HuH-7.5 (cell line): ENCODE measurements at places on chromosomes 1 and 21.
A peak's percentile ranks its signal among the peaks of the same experiment; 100 is the strongest.

- DNase-seq: no peak
These were observed 64.2 kb downstream of the SLC45A1 start for GRCh38 chr1:8382051-8382505.

GRCh38 chr1:27940870-27941560 lies 6.2 kb downstream of the SMPDL3B start:
- DNase-seq: no peak

GRCh38 chr1:8941906-8942305 lies 3.8 kb upstream of the CA6 start:
- no peak for DNase-seq

- DNase-seq: no peak
These were observed 24.8 kb downstream of the EPS15 start for GRCh38 chr1:51494138-51494830.

DNA sequence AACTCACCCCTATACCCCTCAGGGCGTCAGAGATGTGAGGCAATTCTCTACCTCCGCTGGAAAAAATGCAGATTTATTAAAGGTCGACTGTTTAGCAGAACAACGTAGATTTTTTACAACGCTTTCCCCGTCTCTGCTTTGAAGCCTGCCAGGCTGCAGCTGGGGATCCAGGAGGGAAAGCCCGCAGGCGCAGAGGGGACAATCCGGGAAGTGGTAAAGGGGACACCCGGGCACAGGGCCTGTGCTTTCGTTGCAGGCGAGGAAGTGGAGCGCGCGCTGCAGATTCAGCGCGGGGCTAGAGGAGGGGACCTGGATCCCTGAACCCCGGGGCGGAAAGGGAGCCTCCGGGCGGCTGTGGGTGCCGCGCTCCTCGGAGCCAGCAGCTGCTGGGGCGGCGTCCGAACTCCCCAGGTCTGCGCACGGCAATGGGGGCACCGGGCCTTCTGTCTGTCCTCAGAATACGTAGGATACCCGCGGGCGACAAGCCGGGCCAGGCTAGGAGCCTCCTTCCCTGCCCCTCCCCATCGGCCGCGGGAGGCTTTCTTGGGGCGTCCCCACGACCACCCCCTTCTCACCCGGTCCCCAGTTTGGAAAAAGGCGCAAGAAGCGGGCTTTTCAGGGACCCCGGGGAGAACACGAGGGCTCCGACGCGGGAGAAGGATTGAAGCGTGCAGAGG lies 5.5 kb downstream of the SIM2 start:
- DNase-seq: no peak

- no peak for DNase-seq
These were observed 3.5 kb upstream of the RAP1GAP start for GRCh38 chr1:21672478-21673276.

DNA sequence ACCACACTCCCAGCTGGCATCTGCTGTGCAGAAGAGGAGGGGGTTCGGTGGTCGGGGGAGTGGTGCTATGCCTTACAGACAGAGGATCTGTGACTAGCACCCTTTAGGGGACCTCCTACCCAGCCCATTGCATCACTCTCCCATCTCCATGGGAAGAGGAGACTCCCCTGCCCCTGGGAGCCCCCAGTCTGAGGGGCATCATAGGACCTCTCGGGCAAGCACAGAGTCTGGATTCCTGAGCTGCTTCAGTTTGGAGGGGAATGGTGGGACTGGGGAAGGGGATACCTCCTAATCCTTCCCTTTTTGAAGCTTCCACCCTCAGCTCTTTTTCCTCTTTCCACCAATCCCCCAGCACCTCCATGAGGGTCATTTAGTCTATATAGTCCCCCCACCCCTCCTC lies 1.4 kb downstream of the INSRR start:
- DNase-seq: no peak

DNA sequence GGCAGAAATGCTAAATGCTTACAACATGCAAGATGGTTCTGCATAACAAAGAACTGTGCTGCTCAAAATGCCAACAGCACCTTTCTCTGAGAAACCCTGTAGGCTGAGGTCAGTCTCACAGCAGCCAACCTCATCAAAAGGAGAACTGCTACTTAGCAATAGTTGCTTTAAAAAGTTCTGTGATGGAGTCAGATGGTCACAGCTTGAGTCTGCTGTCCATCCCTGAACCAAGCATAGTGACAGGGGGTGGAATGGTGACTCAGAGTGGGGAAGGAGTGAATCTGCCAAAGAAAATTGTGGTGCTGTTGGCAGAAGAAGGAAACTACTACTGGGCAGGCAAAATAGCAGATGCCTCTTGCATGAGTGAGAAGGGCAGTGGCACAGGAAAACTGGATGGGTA lies 106.0 kb upstream of the FAM78B start:
- no peak for DNase-seq

GRCh38 chr1:203177470-203178039 lies 1.9 kb upstream of the MYBPH start:
- no peak for DNase-seq

DNA sequence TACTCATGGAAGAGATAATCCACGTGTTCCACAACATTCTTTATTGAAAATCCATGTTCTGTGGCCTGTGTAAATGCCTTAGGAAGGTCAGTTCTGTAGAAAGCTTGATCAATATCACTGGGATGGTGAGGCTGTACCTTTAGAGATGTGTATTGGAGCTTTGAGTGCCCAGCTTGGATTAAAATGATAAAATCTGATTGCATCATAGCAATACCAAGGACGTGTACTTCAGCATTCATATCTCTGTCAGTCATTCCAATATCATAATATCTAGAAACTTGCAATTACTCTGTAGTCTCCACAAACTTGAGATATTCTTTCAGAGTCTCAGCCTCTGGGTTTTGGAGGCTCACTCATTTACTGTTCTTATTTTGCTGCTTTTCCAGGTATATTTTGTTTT lies 31.6 kb downstream of the IFI44 start:
- DNase-seq: no peak

DNA sequence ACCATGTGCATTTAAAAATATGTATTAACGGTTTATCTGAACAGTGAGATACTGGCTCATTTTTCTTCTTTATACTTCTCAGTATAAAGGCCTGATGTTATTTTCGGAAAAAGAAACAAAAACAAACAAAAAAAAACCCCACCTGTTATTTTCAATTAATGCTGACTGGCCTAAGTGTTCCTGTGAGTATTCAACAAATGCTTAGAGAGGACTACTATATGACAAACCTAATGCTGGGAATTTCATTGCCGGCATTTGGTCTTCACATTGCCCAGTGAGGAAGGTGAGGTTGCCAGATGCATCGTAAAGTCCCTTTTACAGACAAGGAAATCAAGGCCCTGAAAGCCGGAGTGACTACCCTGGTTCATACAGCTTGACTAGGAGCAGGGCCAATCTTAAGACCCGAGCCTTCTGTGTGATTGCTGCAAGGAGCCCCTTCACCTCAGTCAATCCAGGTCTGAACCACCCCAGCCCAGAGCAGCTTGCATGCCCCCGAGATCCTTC lies 599 bp downstream of the MRPL24 start:
- DNase-seq: no peak

DNA sequence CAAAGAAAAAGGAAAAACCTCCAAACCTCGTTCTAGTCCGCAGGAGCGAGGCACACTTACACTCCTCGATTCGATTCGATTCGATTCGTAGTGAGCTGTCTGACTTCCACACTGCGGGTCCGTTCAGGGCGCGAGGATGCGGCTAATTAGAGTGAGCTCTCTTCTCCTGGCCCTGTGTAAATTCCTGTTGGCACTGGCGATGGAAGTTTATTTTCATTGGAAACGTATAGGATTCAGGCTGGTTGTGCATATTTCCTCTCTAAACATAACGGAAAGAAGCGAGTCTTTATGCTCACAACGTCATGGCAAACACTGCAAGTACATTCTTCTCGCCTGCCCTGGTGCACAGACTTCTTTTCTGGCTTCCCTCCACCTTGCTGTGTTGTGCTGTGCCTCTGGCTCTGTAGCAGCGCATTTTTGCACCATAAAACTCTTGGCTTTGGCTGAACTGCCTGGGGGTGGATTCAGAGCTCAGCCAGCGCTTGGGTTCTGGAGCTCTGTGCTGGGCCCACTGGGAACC lies 2.7 kb downstream of the HUNK start:
- DNase-seq: no peak

GRCh38 chr1:22031214-22031962 lies 21.1 kb upstream of the CDC42 start:
- DNase-seq: no peak

DNA sequence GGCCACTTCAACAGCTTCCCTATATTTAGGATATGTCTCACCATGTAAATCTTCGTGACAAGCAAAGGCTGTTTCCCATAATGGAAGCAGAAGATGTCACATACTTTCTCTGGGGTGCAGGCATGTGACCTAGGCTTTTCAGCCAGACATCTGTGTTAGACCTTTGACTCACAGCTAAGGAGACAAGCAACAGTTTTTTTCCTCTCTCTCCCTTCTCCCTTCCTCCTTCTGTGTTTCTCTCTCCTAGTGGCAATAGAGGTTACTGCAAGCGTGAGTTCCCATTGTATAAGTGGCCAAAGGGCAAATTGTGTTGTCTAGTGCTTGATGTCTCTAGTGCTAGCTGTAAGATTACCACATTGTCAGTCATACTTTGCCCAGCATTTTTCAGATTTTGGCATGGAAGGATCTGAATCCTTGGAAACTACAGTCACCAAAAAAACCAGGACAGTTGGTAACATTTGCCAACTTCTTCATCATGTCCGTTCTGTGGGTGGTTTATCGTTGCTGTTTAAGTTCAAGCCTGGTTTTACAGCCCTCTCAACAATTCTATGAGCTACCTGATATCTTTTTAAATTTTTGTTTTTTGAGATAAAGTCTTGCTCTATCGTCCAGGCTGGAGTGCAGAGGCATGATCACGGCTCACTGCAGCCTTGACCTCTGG lies 44.4 kb upstream of the RABGAP1L start:
- peak; percentile 15 for DNase-seq

GRCh38 chr1:199700551-199700950 lies 327.0 kb upstream of the NR5A2 start:
- DNase-seq: no peak

DNA sequence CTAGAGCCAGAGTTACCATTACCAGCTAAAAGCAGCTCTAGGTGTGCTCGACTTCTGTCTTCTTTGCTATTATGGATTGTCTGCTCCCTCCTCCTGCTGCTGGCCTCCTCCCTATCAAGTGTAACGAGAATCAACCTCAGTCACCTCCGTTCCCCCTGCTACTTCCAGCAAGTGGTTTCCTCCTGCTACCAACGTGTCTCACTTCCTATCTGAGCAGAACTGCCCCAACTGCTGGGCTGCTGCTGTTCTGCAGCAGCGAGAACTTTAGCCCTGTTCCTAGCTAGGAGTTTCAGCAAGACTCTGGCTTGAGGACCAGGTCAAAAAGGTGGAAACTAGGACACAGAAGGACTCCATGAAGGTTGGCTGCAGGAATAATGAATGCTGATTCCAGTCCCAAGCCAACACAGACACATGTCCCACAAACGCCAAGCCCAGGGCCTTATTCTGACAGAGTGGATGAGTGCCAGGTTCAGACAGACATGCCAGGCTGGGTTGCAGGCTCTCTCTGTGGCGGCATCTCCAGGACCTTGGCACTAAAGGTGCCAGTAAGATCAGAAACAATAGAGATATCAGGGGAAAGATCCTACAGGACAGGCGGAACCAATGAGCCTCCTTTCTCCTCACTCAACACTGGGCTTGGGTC lies 46.9 kb downstream of the CD34 start:
- DNase-seq: no peak

DNA sequence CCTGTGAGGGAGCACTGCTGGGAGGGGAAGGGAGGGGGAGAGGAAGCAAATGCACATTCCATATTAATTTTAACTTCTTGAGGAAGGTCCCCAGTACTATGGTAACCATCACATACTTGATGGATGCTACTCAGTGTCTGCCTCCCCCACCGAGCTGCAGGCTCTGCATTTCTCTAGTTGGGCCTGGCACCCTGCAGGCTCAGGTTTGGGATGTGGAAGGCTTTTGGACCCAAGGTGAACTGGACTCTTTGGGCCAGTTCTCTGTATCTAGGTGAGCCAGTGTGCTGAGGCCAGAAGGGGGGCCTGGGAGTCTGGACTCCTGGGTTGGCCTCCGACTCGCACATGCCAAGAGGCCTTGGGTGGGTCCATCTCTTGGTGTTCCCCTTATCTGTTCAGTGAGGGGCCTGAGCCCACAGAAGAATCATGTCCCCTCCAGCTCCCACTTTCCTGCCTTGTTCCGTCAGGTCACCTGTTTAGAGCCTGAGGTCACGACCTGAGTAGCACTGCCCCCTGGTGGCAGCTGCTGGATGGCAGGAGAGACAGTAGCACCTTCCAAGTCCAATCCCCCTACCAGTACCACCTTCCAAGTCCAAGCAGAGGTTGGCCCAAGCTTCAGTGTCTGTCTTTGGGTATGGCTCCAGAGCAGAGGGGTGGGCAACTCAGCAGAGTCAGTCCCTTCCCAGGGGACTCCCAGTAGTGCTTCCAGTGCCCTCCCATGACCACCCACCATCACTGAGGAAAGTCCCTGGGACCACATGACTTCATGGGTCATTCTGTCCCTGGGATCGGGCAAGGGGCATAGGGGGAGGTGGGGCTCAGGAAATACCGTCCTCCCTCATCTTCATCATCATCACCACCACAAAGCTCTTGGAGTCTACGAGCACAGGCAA lies 241.8 kb downstream of the TRABD2B start:
- DNase-seq: no peak

- no peak for DNase-seq
These were observed 45.3 kb upstream of the FBXO28 start for GRCh38 chr1:224068458-224069072.

- no peak for DNase-seq
These were observed 53.4 kb downstream of the UBR4 start for GRCh38 chr1:19156676-19157075.

DNA sequence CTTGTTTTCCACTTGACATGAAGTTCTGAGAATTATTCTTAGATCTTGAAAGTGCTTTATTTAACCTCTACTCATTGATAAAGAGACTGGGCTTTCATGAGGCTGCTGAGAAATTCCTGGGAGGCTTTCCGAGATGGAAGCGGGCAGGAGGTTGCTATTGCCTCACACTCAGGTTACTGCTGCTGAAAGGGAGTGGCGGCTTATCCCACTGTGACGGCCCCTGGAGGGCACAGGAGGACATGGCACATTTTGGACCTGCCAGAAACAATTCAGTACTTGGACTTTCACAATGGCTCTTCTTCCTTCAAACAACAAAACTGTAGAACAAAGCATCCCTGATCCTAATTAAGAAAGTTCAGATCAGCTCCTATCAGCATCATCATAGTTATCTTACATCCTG lies 16.2 kb upstream of the MARK1 start:
- no peak for DNase-seq

DNA sequence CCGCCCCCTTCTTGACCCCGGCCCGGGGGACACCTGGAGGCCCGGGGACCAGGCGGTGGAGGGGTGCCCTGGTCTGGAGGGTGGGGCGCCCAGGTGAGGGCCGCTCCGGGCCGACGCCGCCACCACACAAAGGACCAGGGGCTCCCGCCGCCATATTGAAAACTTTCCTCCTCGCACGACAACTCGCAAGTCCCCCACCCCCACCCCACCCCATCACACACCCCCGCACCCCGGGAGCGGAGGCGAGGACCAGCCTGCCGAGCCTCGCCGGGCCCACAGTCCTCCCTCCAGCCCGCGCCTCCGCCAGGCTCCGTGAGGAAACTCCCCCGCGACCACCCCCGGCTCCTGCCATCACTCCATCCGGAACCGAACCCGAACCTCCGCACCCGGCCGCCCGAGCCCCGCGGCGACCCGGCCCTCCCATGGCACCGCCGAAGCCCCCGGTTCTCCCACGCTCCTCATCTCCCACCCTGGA lies 733 bp downstream of the KDM5B start:
- DNase-seq: peak; percentile 62

- no peak for DNase-seq
These were observed 220.6 kb downstream of the PTGER3 start for GRCh38 chr1:70827030-70827429.

- peak; percentile 58 for DNase-seq
These were observed at the start of gene FBLIM1 for GRCh38 chr1:15758343-15758931. TSS of gene FBLIM1 (plus strand) at chr1:15758795. CDS start at chr1:15764984, 6,189 bp downstream.
